ENCODE measurements at places on chromosomes 6 and 20.

DNA sequence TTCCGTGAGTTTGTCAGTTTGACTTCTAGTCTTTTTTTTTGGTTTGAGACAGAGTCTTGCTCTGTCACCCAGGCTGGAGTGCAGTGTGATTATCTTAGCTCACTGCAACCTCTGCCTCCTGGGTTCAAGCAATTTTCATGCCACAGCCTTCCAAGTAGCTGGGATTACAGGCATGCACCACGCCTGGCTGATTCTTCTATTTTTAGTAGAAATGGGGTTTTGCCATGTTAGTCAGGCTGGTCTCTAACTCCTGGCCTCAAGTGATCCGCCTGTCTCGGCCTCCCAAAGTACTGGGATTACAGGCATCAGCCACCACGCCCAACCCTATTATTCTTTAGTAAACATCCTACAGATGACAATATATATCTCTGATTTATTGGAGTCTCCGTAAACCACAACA, 506.5 kb downstream of the PREX1 start:
- DNase-seq: no peak

DNA sequence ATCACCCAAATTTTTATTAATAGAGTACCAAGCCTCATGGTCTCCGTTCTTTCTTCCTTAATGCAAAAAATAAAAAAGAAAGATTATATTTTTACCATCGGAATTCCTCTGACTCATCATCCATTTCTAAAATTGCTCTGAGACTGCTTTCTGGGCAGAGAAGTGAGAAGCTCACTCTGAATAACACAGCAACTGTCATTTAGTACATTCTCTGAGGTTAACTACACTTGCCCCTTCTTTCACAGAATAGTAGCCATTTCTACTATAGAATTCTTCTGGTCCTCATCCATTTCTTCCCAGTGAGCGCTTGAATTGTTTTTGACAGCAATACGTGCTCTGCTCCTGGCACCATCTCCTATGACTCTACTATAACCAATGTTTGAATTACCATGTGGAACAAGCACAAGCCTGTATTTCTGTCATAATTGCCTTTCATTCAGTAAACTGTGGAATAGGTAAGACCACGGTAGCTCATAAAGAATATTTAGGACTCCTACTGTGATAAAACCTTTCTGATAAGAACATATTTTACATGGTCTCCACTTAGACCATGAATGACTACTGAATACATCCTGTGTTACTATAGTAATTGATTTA, 435.5 kb upstream of the NRSN1 start:
- no peak for DNase-seq

- no peak for DNase-seq
These were observed 29.2 kb upstream of the SSR1 start for GRCh38 chr6:7341989-7342742.

DNA sequence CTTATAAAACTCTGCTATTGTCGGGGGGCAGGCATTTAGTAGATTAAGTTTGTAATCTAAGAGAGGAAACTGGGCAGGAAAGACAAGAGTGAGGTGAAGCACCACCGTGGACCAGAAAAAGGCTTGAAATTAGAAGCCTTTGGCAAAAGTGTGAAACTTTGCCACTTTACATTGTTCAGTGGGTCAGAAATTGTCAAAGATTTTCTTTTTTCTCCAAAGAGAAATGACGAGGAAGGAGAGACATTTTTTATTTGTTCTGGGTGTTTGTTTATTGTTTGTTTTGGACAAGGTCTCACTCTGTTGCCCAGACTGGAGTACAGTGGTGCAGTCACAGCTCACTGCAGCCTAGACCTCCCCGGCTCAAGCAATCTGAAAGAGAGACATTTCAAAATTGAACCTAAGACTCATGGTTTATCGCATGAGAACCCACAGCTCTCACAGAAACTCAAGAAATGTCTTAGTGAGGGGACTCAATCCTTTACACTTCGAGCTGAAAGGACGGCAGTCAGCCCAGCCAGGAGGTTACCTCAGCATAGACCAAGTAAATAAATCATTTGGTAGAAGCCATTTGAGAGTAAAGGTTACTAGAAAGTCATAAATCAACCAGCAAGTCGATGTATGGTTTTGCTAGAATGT, 262.8 kb upstream of the TAB2 start:
- DNase-seq: no peak

GRCh38 chr20:51616060-51616459, 73.5 kb upstream of the NFATC2 start:
- DNase-seq: no peak

DNA sequence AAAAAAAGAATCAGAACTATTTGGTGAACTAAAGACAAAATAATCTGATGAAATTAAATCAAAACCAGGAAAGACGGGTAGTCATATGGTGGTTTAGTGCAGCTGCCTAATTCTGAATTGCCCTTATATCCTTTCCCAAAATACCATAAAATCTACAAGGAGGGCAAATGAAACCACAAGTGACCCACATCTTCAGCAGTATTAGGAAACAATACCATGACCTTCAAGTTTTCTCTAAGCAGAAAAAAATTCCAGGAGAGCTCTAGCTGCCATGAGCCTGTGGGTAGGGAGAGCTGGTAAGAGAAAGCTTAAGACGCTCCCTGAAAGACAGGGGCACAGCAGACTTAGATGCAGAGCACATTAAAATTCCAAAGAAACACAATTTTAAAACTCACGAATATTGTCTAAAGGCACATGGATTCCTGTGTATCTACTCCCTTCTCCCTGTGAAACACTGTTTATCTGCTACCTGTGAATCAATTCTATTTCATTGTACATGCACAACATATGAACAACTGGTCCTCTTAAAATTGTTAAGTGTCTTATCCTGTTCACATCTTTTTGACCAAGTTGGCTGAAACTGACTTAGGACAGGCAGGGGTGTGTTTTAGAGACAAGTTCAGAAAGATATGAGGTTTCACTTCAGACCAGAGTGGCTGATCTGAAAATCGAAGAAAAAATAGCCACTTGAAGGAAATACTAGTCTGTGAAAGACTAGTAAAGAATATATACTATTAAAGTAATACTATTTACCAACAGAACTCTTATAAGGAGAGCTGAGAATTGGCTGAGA, 153.6 kb upstream of the SHLD1 start:
- no peak for DNase-seq

DNA sequence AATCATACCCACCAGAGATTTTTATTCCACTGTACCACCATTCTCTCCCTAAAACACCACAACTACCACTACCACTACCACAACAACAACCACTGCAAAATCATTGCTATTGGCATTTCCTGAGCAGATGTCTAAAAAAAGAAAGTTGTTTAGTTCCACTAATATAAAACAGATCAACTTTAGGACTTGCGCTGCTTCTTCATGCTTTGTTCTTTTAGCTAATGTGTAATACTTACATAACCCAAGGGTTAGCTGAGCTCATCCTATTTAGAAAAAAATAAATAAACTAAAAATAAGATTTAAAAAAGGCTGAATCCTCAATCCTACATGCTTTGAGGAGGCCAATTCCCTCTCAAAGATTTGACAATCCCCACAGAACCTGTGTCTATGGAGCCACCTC, 11.4 kb downstream of the IYD start:
- DNase-seq: no peak

- no peak for DNase-seq
These were observed 21.4 kb upstream of the RNF182 start for GRCh38 chr6:13903364-13903763.

DNA sequence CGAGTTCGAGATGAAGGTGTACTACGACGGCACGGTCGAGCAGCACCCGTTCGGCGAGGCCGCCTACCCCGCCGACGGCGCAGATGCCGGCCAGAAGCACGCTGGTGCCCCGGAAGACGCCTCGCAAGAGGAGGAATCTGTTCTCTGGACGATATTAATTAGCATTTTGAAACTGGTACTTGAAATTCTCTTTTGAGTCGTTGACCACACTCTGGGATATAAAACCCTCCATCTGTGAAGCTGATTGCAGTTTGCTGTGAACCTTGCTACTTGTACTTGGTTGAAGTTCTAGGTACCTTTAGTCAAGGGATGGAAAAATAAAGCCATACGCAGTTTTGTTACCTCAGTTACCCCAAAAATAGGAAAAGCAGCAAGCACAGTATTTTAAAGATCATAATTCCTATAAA, 917 bp downstream of the C6orf120 start:
- no peak for DNase-seq

DNA sequence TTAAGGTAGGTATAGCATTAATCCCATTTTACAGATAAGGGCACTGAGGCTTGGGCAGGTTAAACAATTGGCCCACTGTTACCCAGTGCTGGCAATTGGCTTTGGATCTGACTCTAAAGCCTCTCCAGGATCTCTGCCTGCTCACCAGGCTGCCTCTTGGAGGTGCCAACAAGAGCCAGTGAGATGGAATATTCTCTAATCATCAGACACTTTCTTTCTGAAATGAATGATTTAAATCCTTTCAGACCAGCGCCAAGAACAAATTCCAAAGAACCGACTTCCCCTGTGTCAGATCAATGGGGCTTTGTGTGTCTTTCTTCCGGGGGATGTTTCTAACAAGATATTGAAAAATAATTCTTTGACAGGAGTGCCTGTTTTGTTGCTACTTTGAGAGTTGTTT, 23.6 kb downstream of the CYP39A1 start:
- no peak for DNase-seq

GRCh38 chr6:156816505-156816904, 39.3 kb downstream of the ARID1B start:
- no peak for DNase-seq

DNA sequence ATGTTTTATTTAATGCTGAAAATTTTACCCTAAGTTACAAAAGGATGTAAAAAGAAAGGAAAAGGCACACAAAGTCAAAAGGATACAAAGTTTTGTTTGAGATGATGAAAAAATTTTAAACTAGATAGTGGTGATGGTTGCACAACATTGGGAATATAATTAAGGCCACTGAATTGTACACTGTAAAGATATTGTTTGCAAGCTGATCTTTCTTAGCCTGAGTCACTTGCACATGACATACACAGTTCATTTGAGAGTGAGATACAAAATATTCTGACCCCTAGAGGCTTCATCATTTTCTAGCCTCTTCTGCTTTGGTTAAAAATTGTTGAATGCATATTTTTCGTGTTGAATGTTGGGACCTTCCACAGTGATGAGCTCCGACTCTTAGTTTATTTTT, 462.6 kb downstream of the HDGFL1 start:
- no peak for DNase-seq

- no peak for DNase-seq
These were observed 112.1 kb downstream of the LY86 start for GRCh38 chr6:6700407-6701270.

GRCh38 chr6:138309695-138310094, 68.0 kb upstream of the SMIM28 start:
- DNase-seq: no peak

GRCh38 chr6:39847221-39847620, 55.0 kb downstream of the DAAM2 start:
- no peak for DNase-seq

DNA sequence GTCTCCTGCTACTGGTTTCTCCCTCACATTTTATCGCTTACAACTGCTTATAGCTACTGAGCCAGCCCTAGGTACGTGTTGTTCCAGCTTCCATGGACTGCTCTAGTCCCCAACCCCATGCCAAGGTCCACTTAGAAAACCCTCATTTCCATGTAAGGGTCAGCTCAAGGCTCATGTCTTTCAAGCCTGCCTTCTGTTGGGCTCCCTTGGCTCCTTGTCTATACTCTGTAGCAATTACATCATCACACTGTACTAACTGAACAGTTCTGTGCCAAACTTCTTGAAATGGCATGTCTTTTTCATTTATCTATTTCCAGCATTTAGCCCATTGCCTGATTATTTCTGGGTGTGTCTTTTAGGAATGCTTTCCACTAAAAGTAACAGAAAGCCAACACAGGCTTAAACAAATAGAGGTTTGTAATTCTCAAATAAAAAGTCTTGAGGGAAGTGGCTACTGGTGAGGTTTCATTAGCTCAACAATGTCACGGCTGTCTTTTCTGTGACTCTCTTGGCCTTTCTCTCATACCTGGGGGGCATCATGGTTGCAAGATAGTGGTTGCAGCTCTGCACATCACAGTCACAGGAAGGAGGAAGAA, 317.6 kb downstream of the TPBG start:
- DNase-seq: no peak

DNA sequence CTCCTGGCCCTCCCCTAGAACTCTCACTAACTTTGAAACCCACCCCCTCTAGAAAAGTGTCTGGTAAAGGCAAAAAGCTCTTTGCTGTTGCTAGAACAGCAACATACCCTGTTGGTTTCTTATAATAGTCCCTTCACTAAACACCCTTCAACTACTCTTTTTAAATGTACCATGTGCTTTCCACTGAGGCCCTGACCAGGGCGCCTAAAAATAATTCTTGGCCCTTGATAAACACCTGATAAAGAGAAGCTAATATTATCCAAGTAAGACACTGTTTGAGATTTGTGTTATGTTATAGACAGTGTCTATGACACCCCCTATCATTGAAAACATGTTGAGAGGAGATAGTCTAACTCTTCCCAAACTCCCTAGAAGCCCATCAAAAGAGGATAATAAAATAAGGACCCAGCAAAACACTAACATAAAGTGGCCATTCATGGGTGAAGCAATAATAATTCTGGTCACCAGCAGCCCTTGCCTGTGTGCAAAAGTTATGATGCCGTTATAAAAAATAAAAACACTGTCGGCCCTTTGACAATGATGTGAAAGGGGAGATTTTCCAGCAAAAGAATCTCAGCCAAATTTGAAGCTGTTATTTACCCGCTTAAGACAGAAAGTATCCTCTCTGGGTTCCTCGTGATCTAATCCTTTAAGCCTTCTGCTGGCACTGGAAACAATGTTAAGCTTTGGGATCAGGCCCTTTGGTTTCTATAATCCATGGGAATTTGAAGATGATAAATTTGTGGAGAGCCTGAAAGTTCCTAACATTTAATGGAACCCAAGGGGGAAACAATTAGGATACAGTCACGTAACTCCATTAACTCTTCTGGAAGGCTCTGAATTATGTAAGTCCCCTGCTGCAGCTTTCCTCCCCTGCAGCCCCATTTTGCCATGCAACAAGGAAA, 122.6 kb upstream of the PLCB4 start:
- DNase-seq: no peak

GRCh38 chr6:83257791-83258190, 64.6 kb downstream of the RWDD2A start:
- DNase-seq: no peak

- no peak for DNase-seq
These were observed 40.7 kb downstream of the PREX1 start for GRCh38 chr20:48786951-48787705.

- DNase-seq: no peak
These were observed 25.2 kb upstream of the FYN start for GRCh38 chr6:111898452-111898851.

- no peak for DNase-seq
These were observed 35.6 kb downstream of the SRSF3 start for GRCh38 chr6:36629784-36630183.

DNA sequence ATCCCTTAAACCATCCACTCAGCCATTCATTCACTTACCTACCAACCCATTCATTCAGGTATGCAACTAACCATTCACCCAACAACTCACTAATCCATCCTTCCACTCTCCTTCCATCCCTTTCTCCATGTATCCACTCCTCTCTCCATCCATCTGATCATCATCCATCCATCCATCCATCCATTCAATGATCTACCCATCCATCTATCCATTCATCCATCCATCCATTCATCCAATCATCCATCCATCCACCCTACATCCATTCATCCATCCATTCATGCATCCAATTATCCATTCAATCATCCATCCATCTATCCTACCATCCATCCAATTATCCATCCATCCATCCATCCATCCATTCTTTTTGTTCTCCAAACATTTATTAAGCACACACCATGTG, 13.8 kb upstream of the BCAS1 start:
- no peak for DNase-seq
